ENCODE measurements at places on chromosomes 4 and X.

GRCh38 chr4:184387351-184387750, 87.0 kb downstream of the IRF2 start:
- DNase-seq, result no peak

DNA sequence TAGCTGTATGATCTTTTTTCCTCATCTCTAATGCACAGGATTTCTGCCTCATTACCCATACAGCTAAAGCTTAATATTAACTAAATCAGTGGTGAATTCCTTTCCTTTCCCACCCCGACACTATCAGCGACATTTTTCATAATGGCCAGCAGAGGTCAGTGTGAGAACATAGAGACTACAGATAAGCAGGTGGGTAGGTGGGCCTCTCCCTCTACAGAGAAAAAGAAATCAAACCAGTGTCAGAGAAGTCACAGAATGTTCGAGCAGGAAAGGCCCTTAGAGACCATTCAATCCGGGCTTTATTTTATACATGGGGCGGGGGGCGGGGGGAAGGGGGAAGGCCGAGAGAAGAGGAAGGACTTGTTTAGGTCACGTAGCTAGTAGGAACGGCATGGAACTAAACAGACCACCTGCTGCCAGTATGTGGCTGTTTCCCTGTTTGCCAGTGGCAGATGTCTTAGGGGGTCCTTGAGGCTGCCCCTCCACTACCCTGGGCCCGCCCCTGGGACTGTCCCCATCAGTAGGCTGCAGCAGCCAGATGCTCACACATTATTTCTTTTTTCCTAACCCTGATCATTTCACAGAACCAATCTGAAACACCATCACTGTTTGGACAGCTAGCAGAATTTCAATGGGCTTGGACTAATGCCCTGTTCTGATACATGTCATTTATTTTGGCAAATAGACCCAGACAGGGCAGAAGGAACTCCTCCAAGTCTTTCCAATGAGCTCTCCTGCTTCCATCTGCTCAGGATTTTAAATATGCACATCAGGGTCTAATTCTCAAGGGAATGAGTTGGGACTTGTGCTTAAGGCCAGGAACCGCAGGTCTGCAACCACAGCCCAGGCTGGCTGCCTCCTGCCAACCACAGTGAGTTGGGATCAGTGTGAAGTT, 133.4 kb downstream of the ATG4A start:
- DNase-seq, result peak; percentile 1

DNA sequence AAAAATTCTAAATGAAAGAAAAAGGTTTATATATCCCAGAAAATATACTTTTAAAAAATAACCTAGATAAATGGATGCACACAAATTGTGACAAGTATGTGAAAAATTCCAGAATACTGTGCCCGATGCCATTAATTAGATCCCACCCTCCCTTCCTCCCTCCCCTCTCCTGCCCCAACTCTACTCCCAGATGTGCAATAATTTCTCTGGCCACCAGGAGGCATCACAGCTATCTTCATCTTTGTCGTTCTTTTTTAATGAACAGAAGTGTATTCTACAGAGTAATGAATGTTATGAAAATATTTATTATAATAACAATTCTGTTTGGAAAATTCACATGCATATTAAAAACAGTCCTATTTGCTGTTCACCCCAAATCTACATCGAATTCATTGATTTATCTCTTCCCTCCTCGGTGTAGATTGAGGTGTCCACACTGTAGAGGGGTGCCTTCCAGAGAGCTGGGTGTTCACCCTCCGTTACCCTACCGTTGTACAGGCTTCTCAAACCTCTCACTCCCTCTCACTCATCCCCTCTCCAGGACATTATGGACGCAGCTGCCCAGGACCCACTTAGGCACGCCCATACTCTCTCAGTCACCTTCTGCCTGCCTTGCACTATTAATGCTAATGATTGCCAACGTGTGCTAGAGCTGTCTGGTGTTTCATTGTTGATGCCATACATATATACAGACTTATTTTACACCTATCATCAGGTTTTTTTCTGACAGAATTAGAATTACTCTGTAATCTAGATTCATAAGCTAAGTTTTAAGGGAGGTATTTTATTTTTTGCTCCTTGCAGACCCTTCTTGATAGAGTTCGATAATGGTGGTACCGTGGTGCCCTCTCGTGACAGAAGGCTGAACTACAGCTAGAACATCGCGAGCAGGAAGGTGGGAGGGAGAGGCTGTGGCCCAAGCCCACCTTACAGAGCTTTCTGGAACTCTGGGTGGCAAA, 14.1 kb downstream of the RAB40AL start:
- peak; percentile 64 for DNase-seq

- no peak for DNase-seq
These were observed 48.6 kb downstream of the TMEM164 start for GRCh38 chrX:110051559-110051958.

DNA sequence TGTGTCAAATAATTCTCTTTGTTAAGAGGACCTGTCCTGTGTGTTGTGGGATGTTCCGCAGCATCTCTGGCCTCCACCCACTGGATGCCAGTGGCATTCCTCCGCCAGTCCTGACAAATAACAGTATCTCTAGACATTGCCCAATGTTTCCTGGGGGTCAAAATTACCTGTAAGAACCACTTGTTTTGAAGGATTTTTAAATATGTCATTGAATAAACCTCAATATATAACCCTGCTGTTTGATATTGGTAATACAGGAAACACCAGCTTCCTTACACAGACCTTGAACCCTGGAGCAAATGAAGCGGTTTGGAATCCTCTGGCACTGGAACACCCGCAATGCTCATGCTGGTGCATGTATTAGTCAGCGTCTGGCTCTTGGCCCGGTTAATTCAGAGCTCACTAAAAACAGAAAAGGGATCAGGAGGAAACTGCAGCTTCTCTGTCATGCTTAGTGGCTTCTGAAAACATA, 101.3 kb downstream of the TBL1X start:
- no peak for DNase-seq

DNA sequence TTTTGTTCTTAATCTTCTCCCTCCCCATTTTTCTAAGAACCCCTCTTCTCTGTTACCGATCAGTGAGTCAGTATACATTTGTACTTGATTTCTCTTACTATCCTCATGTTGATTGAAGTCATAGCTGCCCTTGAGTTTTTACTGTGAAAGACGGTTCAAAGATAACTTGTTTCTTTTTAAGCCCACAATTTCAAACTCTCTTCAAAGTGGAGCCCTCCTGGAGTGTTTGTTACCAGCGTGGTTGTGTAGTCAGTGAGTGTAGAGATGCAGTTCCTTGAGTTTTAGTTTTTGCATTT, 7.9 kb downstream of the PPP1R3F start:
- no peak for DNase-seq

DNA sequence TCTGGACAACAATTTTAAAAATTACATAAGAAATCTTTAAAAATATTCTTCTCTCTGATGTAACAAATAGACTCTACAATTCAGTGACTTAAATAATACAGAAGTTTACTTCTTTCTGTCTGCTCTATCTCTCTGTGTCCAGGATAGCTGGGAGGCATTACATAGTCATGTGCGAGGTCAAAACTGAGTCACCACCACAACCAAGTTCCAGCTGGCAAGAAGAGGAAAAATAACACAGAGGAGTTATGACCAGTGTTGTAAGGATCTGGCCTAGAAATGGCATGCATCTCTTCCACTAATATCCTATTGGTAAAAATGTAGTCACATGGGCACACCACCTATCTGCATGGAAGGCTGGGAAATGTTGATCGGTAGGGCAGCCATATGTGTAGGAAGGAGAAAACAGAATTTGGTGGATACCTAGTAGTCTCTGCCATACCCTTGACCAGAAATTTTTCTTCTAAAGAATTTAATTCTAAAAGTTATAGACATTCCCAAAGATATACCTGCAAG, 39.4 kb upstream of the WDFY3 start:
- no peak for DNase-seq

GRCh38 chrX:17459008-17459611, 84.1 kb downstream of the NHS start:
- no peak for DNase-seq

DNA sequence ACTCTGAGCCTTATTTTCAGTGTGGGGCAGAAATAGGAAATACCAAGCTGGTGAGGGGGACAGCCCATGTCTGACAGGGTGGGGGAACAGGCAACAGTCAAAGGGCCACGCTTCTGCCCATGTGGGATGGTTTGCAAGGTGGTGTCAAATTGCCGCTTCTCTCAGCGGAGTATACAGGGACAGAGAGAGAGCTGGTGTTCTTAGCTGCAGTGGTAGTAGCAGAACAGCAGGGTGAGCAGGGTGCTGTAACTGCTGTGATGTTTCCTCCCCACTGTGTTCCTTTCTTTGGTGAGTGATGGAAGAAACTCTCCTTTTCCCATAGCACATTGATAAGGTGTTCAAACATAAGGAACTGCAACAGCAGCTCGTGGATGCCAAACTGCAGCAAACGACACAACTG, 37.9 kb downstream of the RBBP7 start:
- DNase-seq, result no peak

DNA sequence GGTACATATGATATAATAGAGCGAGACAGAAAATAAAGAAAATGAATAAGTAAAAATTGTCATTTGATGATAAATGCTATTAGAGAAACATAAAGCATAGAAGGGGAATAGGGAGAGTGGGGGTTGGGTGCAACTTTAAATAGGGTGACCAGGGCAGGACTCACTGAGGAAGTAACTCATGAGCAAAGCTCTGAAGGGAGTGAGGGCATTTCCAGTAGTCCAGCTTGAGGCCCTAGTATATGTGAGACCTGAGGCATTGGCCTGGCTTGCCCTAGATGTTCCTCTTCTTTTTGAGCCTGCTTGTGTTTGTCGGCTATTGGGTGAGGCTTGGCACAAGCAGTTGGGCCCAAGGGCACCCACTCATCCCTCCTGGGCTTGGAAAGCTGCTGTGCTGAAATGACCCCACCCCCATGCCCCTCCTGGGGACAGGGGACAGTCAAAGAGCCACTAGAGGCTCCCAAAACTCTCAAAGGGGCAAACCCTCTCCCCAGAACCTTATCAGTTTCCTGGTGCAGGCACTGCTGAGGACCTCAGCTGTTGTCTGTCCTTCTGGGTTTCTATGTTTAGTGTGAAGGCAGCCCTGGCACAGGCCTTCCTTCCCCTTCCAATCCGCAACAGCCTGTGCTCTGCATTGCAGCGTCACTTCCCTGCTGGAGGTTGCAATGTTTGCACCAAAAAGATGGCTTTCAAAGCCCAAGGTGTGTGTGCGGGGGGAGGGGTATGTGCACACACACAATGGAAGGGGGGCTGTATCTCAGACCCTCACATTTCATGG, 40.1 kb downstream of the APLN start:
- DNase-seq, result no peak

DNA sequence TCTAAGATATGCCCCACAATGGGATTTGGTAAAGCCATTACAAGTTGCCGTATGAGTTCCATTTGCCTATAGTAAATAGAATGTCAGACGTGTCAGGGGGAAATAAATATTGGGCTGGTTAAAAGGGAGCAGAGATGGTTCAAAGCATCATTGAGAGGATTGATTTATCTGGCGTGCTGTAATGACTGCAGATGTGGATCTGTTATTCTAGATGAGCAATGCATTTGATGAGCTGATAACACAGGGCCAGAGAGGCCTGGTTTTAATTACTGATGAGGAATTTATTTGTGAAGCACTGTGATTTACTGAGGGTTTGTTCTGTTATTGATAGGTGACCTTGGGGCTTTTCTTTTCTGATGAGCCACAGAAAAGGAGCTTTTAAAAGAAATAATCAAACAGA, 62.5 kb downstream of the DACH2 start:
- no peak for DNase-seq

DNA sequence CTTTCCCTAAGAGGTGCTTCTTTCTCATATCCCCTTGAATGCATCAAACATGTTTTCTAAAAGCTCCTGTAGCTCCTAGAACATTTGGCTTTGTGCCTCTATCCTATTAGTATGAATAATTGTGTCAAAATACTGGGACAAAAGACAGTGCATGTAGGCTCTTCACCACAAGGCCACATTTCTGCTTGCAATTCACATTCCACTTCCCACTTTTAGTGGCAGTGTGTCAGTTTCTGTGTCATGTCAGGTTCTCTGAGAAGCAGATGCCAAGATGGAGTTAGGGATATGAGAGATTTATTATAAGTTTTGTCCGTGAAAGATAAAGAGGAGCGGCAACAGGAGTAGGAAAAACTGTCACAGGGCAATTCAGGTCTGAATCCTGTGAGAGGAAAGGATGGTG, 61.3 kb upstream of the GPRIN3 start:
- DNase-seq, result no peak

DNA sequence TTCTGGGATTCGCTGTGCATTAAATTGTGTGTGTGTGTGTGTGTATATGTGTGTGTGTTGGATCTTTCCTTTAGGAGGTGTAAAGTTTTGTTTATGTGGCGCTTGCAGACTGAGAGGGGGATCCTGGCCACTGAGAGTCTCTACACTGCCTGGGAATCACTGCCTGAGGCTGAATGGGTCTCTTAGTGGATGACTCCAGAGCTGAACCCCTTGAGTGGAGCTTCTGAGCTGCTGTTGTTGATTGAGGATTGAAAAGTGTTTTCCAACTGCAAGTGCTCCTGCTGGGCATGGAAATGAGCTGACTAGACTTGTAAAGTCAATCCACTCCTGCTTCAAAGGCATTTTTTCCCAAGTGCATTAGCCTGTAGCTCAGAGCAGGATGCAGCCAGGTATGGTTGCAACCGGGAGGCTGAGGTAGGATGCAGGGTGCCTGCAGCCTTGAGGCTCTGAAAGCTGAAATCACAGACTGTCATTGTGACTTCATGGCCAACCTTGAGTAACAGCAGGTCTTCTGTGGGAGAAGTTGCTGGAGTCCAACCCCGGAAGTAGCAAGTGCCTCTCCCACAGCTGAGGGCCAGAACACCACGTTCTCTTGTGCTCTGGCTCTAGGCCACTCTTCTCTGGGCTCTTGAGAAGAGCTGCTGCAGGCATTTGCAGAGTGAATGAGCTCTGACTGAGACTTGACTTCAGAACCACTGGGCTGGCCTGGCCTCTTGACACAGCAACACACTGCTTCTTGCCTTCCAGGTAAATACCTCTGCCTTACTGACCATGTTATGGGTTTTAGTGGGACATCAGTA, at the start of gene TBX22:
TBX22 (plus strand) TSS at position 613 of the 800 bp plus-strand sequence. CDS start 7,517 bp downstream, outside the sequence.
- DNase-seq, result no peak

- no peak for DNase-seq
These were observed 327.5 kb upstream of the FGF13 start for GRCh38 chrX:139039041-139039440.

GRCh38 chr4:3256230-3257102, 7.5 kb downstream of the MSANTD1 start:
- DNase-seq, result no peak

DNA sequence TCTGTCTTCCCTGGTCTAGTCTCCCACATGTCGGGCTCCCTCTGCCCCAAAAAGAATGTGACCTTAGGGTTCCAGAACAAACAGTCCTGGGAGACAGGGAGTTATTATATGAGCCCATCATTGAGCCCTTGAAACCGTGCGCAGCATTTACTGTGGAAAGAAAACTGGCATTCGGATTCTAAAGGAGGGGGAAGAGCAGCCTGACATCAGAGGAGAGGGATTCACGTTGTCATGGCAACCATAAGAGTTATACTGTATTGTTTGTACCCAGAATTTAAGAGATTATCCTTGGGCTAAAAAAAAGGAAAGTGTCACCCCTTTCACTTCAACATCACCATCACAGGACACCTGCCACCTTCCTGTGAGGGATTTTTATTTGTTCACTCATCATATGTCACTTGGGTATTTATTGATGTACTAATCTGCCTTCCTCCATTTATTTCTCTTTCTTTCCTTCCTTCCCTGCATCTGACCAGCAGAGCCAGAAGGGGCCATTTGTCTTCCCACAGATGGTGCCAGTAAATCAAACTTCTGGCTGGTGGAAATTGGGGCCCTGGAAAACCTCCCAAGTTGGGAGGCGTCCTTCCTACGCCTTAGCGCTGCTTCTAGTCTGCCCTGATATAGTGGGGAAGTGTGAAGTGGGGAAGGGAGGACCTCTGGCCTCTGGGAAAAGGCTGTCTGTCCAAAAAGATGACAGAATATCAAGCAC, 64.9 kb upstream of the FRMPD3 start:
- DNase-seq, result no peak
